ENCODE measurements at places on chromosomes 2 and 18. TPM values are rescaled to one million over a fixed set of nuclear protein-coding genes. Genes with fewer than 3 reads are reported as not detected.

GRCh38 chr2:25596516-25597244 lies 76.7 kb downstream of the DTNB start:
- no peaks in the 10 kb centered on the region for H3K36me3 ChIP-seq
- H3K27ac ChIP-seq = no peak overlapping the region
- H3K27me3 ChIP-seq = no peaks in the 10 kb centered on the region
- DNase-seq = peak; percentile 51

GRP gene
- not detected for total RNA-seq

- peak; percentile 2 for DNase-seq
- peak overlapping the region; percentile 95 for H3K4me3 ChIP-seq
- peaks cover 14% of the 10 kb centered on the region for H3K4me1 ChIP-seq
- peak overlapping the region; percentile 90 for H3K27ac ChIP-seq
- peaks cover 5% of the 10 kb centered on the region for H3K36me3 ChIP-seq
Measured at GRCh38 chr18:12990123-12990475, 1.1 kb upstream of the CEP192 start.

- no peak overlapping the region for H3K4me3 ChIP-seq
- no peaks in the 10 kb centered on the region for H3K36me3 ChIP-seq
- H3K27ac ChIP-seq = no peak overlapping the region
- DNase-seq = no peak
Measured at GRCh38 chr2:154532763-154533162, 165.7 kb upstream of the KCNJ3 start.

DOK6 gene
- 3.1 TPM for total RNA-seq

DNA sequence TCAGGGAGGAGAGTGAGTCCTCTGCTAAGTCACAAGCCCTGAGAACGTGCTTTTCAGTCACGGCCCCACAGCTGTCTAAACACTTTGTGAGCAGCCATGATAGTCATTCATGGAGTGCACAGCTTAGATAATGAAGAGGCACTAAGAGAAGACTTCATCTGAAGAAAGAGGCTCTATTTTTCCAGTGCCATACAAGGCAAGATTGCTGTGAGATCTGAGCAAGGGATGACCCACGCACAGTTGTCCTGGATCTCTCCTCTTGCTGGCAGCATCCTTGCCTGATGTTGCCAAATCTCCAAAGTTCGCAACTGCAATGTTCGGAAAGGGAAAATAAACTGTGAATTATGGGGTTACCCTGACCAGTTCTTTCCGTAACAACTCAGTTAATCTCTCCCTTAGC lies 418.7 kb downstream of the MEIS1 start:
- H3K27ac ChIP-seq = peak overlapping the region; percentile 60
- H3K4me1 ChIP-seq = peaks cover 18% of the 10 kb centered on the region
- no peak overlapping the region for H3K4me3 ChIP-seq

DNA sequence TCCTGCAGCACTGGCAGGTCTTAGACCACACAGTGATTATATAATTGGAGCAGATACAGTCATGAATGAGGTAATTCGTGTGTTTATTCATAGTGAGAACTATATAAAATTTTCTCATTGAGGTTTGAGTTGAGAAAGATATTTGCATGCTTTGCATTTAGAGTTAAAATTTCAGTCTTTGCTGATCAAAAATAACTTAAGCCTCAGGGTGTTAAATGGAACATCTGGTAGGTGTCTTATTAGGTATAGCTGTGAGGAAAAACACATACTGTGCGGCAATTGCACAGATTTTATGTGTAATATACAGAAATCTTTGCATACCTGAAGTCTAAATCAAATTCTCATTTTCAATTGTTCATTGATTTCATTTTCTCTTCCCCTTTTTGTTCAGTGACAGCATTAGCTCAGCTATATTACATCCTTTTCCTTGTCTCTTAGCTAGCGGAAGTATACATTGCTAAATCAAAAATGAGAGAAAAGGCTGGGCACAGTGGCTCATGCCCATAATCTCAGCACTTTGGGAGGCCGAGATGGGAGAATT lies 21.2 kb downstream of the GORASP2 start:
- DNase-seq = no peak
- no peaks in the 10 kb centered on the region for H3K4me1 ChIP-seq
- H3K4me3 ChIP-seq = no peak overlapping the region
- peaks cover 57% of the 10 kb centered on the region for H3K36me3 ChIP-seq
- no peaks in the 10 kb centered on the region for H3K27me3 ChIP-seq

VIT gene
- total RNA-seq = not detected

GRCh38 chr2:8498994-8499393 lies 182.9 kb upstream of the ID2 start:
- no peak overlapping the region for H3K4me3 ChIP-seq
- H3K27me3 ChIP-seq = no peaks in the 10 kb centered on the region
- no peak overlapping the region for H3K27ac ChIP-seq
- H3K36me3 ChIP-seq = no peaks in the 10 kb centered on the region
- no peaks in the 10 kb centered on the region for H3K4me1 ChIP-seq
- DNase-seq = no peak

CNGA3 gene
- not detected for total RNA-seq

SH3BP4 gene
- 127 TPM for total RNA-seq

DNA sequence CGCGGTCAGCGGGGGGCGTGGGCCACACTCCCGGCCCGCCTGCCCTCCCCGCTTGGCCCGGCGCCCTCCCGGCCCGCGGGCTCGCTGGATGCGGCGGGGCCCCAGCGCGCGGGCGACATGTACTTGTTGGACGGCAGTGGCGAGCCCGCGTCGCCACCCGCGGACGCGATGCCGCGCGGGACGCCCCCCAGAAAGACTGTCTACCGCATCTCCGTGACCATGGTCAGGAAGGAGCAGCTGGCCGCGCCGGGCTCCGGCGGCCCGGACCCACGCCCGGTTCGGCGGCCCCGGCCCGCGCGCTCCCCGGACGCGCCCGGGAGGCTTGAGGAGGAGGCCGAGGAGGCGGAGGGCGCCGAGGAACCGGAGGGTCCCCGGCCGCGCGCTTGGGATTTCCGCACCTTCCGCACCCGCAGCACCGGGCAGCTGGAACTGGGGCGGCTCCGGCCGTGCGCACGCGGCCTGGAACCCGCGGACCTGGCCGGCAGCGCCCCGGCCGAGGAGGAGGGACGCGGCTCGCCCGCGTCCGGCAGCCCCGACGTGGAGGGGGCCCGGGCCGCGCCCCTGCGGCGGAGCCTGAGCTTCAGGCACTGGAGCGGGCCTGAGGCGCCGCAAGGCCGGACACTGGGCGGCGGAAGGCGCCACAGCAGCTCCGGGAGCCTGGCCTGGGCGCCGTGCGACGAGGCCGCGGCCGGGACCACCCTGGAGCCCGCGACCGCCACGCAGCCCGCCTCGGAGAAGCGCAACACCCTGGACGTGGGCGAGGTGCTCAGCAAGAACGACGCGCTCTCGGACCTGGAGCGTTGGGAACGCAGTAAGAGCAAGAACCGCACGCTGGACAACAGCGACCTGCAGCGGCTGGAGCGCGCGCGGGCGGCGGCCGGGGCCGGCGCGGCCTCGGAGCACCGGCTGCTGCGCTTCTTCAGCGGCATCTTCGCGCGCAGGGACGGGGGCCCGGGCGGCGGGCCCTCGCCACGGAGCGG lies 176.4 kb downstream of the AGAP1 start:
- no peak overlapping the region for H3K27ac ChIP-seq
- DNase-seq = peak; percentile 77
- peaks cover 10% of the 10 kb centered on the region for H3K4me1 ChIP-seq

KLHL30 gene
- total RNA-seq = 0.53 TPM

GRCh38 chr2:221673248-221673647 lies 101.1 kb upstream of the EPHA4 start:
- no peaks in the 10 kb centered on the region for H3K4me1 ChIP-seq
- H3K27ac ChIP-seq = no peak overlapping the region
- peak; percentile 49 for DNase-seq

- DNase-seq = no peak
- H3K27ac ChIP-seq = no peak overlapping the region
- H3K36me3 ChIP-seq = no peaks in the 10 kb centered on the region
Measured at GRCh38 chr2:71256421-71256820, 29.5 kb upstream of the PAIP2B start.

DNA sequence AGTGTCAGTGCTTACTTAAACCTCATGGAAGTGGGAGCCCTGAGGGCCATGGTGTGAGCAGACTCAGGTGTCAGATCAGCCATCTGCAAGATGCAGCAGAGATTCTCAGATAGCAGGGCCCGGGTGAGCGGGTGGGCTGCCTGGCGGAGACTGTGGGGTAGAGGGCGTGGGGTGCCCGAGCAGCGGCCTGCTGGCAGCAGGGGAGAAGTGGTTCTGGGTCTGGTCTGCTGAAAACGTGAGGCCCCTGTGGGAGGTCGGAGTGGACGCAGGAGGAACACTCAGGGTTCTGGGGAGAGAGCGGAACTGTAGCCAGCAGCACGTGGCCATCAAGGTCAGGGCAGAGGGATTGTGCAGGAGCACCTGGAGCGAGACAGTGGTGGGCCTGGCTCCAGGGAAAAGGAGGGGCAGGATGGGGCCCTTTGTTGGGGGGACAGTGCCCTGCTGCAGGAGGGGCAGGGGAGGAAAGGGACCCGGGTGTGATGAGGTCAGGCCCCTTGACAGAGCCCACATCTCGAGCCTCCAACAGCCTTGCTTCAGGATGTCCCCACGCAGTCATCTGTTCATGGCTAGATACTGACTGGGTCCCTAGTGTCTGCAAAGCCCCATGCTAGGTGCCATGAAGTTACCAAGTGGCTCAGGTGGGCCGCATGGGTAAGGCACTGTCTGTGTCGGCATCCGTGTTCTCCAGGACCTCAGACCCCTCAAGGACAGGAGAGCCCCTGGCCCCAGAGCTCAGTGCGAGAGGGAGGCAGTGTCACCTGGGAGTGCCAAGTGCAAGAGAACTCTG lies 2.7 kb upstream of the ESPNL start:
- H3K27me3 ChIP-seq = no peaks in the 10 kb centered on the region
- H3K4me1 ChIP-seq = no peaks in the 10 kb centered on the region
- no peaks in the 10 kb centered on the region for H3K36me3 ChIP-seq
- no peak overlapping the region for H3K4me3 ChIP-seq
- H3K27ac ChIP-seq = no peak overlapping the region

ZNF521 gene
- total RNA-seq = 48.0 TPM

DLX1 gene
- not detected for total RNA-seq

- no peak overlapping the region for H3K4me3 ChIP-seq
- H3K27me3 ChIP-seq = no peaks in the 10 kb centered on the region
- H3K4me1 ChIP-seq = no peaks in the 10 kb centered on the region
- no peaks in the 10 kb centered on the region for H3K36me3 ChIP-seq
- DNase-seq = no peak
- no peak overlapping the region for H3K27ac ChIP-seq
Measured at GRCh38 chr2:172905937-172906811, 169.5 kb upstream of the MAP3K20 start.

DNA sequence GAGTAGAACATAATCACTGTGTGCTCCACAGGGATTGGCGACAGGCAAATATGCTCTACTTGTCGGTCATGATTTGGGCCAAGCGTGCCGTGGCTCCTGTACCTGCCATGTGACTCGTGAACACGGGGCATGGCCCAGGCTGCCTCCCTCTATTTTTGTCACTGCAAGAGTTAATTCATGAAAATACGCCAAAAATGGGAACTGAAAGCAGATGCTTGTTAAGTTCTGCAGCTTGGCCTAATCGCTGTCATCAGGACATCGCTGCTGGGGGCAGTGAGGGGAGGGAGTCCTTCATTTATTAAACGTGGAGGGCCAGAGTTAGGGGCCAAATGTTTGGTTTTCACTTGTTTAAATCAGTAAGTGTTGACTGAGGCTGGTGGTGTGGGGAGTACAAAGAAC lies 177.8 kb downstream of the BCL2 start:
- DNase-seq = no peak
- H3K4me1 ChIP-seq = no peaks in the 10 kb centered on the region
- no peak overlapping the region for H3K27ac ChIP-seq
- peaks cover 4% of the 10 kb centered on the region for H3K27me3 ChIP-seq
- no peak overlapping the region for H3K4me3 ChIP-seq

GRCh38 chr18:2963048-2963447 lies 49.9 kb downstream of the LPIN2 start:
- no peaks in the 10 kb centered on the region for H3K4me1 ChIP-seq
- H3K27me3 ChIP-seq = no peaks in the 10 kb centered on the region
- no peak overlapping the region for H3K27ac ChIP-seq
- DNase-seq = no peak
- H3K36me3 ChIP-seq = no peaks in the 10 kb centered on the region
- no peak overlapping the region for H3K4me3 ChIP-seq

C2orf78 gene
- total RNA-seq = not detected

- H3K4me1 ChIP-seq = peaks cover 3% of the 10 kb centered on the region
- DNase-seq = no peak
- H3K4me3 ChIP-seq = no peak overlapping the region
Measured at GRCh38 chr2:179613701-179614100, 247.7 kb downstream of the ZNF385B start.

- peak; percentile 56 for DNase-seq
- no peak overlapping the region for H3K27ac ChIP-seq
- no peaks in the 10 kb centered on the region for H3K36me3 ChIP-seq
- H3K4me1 ChIP-seq = peaks cover 5% of the 10 kb centered on the region
- peaks cover 67% of the 10 kb centered on the region for H3K27me3 ChIP-seq
Measured at GRCh38 chr2:222318026-222318711, 19.4 kb upstream of the PAX3 start.

TUBA3E gene
- not detected for total RNA-seq

DNA sequence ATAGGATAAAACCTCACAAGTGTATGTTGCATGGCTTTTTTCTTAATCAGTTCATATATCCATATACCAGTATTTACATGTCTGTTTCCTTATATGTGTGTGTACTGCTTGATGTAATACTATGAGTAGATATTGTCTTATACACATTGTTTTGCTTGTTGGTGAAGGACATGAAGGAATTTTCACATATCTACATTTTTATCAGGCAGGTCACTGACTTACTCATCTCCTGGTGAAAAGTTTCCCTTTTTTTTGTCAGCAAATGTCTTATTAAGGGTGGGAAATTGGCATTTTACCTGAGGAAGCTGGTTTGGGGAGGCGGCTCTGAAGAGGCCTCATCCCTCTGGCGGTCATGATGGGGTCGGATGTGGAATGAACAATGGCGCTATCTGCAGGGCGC lies 61.4 kb upstream of the LYPD1 start:
- H3K4me3 ChIP-seq = no peak overlapping the region
- H3K27ac ChIP-seq = no peak overlapping the region
- no peak for DNase-seq

DNA sequence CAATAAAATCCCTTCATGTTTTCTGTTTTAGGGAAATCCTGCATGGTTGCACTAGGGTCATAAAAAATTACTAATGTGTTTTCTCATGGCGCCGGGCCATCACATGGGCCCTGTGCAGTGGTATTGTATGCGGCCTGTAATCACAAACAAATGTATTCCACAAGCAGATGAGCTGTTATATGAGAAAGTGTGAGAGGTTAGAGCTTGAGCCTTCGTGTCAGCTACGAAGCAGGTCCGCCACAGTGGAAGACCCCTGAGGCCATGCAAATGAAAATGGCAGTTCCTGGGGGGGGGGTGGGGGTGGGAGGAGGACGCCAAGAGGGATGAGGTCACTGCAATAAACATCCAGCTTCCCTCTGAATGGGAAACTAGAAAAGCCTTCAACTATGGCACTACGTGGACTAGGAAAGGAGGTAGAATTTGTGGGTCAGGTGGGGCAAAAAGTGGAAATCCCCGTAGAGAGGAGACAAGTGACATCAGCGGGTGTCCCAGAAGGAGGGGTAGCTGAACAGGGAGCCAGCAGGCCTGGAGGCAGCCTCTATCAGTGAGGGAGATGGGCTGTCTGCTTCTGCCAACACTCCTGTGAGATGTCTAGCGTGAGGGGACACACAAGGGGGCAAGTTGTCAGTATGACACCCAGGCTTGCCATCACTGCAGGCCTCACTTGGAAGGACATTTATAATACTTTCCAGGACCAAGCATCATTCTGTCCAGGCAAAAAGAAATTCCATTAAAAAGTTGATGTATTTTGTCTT lies 130.3 kb upstream of the CTAGE1 start:
- H3K4me3 ChIP-seq = no peak overlapping the region
- peaks cover 23% of the 10 kb centered on the region for H3K4me1 ChIP-seq
- DNase-seq = no peak
- H3K27ac ChIP-seq = no peak overlapping the region
- no peaks in the 10 kb centered on the region for H3K27me3 ChIP-seq
